ENCODE measurements at places on chromosomes 4 and X.

- peak; percentile 60 for DNase-seq
Measured at GRCh38 chr4:150010525-150011126, 67.6 kb upstream of the DCLK2 start.

DNA sequence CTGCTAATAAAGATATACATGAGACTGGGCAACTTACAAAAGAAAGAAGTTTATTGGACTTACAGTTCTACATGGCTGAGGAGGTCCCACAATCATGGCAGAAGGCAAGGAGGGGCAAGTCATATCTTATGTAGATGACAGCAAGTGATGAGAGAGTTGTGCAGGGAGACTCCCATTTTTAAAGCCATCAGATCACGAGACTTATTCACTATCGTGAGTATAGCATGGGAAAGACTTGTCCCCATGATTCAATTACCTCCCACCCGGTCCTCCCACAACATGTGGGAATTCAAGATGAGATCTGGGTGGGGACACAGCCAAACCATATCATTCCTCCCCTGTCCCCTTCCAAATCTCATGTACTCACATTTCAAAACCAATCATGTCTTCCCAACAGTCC lies 50.9 kb upstream of the GRID2 start:
- no peak for DNase-seq

DNA sequence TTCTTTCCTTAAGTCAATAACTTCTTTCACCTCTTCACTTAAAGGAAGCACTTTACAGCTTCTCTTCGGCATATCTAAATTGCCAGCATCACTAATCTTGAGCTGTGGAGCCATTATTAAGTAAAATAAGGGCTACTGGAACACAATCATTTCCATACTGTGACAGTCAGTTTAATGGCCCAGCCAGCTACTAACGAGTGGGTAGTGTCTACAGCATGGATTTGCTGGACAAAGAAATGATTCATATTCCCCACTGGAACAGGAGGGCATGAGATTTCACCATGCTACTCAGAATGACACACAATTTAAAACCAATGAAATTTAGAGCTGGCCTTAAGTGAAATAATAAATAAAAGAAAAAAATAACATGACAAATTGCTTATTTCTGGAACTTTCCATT lies 72.1 kb downstream of the DDIT4L start:
- DNase-seq: no peak

DNA sequence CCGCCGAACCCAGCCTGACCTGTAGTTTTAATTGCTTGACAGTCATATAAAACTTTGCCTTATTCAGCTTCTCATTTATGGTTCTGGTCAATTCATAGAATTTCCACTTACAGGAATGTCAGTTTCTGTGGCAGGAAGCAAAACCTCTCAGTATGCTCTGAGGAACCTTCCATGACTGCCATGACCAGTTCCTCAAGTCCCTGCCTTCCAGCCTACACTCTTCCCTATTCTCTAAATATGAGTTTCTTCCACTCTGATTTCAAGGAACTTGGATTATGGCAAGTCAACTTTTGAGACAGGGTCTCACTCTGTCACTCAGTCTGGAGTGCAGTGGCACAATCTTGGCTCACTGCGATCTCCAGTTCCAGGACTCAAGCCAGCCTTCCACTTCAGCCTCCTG lies 26.0 kb upstream of the NSUN7 start:
- DNase-seq: no peak

- no peak for DNase-seq
Measured at GRCh38 chrX:32280489-32280888, 930.9 kb downstream of the DMD start.

DNA sequence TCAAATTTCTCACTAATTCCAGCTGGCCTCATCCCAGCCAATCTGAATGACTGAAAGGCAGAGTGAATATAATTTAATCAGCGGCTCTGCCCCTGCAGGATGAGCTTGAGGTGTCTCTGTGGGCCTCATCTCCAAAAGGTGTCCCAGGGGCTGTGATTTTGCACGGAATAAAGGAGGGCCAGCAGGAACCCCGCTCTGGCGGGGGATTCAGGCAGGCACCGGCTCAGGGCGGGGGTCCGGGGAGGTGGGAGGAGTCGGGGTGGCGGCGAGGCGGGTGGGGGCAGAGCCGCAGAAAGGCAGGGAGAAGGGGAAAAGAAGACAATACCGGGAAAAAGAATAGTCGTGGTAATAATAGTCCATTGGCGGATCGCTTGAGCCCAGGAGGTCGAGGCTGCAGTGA lies 16.0 kb upstream of the ERCC6L start:
- no peak for DNase-seq

- DNase-seq: no peak
Measured at GRCh38 chrX:24789047-24789446, 95.3 kb downstream of the POLA1 start.

DNA sequence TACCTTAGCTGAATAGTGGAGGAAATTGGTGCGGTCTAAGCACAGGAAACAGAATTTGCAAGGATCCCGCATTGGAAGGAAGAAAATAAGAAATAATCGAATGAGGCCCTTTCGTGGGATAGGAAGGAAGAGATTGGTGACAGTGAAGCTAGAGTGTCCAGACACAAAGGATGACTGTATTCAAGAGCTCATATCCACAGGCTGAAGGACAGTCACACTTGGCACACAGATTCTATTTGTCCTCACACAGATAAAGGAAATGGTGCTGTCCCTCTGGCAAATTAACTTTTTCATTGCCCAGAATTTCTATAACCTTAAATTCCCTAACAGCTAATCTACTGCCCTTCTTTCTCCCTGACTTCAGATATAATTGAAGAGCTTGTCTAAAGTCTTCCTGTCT lies 2188.9 kb upstream of the TENM3 start:
- DNase-seq: no peak

DNA sequence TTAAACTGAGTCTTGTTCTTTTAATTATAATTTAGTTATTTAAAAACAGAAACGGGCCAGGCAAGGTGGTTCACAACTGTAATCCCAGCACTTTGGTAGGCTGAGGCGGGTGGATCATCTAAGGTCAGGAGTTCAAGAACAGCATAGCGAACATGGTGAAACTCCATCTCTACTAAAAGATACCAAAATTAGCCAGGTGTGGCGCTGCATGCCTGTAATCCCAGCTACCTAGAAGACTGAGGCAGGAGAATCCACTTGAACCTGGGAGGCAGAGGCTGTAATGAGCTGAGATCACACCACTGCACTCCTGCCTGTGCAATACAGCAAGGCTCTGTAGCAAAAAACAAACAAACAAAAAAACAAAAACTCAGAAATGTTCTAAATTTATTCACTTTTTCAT lies 852.9 kb downstream of the TECRL start:
- DNase-seq: no peak

- DNase-seq: no peak
Measured at GRCh38 chr4:55358668-55359067, 12.6 kb downstream of the SRD5A3 start.

DNA sequence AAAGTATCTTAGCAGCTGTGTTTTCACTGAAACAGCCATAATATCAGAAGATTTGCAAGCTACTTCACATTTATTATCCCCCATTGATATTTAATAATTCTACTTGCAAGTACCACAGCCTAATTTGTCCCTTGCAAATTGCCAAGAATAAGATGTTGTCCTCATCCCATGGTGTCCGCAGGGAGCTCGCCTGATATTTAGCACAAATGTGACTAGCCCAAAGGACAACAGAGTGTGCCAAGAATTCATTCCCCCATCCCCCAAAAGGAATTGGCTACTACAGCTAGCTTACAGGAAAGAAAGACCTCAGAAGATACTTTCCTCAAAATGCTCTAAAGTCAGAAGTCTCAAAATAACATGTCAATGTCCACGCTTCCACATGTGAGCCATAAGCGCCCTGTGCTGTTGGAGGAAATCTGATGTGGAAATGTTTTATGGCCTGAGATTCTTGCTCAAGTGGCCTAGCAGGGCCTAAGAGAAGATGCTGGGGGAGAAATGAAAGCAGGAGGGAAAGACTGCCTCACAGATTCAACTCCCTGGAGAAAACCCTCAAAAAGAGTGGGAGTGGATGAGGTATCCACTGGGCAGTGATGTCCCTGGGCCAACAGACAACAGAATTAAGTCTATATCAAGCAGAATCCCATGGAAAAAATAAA lies 111.4 kb downstream of the SH3KBP1 start:
- no peak for DNase-seq

- no peak for DNase-seq
Measured at GRCh38 chrX:134664202-134664601, 5.9 kb upstream of the PLAC1 start.

DNA sequence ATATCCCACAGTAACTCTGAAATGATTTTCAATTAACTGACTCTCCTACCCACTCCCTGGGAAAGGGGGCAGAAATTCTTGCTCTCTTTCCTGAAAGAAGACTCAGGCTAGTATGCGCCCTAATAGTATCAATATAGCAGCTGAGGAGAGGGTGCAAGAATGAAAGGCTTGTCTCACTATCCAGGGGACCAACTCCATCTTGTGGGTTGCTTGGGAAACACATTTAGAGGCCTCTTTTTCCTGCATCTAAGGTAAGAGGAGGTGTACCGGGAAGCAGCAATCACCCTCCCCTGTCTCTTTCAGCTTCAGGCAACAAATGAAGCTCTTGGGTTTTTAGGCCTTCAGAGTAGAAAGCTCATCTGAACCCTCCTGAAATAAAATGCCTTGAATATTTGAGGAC lies 11.3 kb downstream of the TMEM255A start:
- DNase-seq: no peak

DNA sequence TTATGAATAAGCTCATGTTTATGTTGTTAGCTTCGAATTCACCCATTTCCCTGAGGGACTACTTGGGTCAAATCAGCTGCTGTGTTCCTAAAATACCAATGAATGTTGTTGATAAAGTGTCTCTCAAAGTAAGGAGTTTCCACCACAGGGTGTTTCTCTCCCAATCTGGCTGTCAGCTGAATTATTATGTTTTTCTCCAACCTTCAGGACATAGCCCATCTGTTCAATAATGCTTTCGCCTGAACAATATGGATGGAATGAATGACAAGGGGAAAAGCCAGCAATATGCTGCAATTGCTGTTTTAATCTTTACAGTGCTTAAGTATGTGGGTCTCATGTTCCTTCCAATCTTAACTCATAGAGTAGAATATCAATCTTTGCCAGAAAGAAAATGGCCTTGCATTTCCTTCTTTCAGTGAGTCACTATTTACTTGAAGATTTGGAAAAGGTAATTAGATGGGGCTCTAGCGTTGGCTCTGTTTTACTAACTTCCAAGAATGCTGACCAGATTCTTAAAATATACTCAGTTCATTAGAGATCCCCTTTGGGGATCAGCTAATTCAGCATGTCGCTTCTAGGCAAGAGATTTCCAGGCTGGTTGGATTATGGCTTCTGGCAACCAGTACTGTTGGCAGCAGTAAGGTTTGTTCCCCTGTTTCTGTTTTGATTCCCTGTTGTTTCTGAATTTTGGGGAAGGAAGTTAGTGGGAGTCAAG lies 410.5 kb downstream of the PPP3CA start:
- no peak for DNase-seq

DNA sequence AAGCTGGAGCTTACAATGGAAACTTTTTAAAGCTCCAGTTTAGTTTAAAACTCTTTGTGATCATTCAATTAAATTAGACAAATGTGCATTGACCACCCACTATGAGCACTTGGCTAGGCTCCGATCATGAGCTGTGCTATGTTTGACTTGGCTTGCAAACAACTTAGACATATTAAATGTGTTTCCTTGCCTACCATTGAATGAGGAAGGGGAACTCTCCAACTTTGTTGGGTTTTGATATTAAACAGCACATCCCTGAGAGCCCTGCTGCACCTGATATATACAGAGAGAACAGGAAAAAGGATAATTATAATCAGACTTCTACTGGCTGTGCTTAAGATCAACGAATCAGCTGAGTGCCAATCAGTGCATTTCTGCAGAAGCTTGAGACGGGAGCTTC lies 71.4 kb upstream of the ADGRL3 start:
- DNase-seq: no peak

- no peak for DNase-seq
Measured at GRCh38 chr4:172698256-172698655, 470.4 kb upstream of the GALNT7 start.

- DNase-seq: no peak
Measured at GRCh38 chrX:110132450-110133114, 129.7 kb downstream of the TMEM164 start.

DNA sequence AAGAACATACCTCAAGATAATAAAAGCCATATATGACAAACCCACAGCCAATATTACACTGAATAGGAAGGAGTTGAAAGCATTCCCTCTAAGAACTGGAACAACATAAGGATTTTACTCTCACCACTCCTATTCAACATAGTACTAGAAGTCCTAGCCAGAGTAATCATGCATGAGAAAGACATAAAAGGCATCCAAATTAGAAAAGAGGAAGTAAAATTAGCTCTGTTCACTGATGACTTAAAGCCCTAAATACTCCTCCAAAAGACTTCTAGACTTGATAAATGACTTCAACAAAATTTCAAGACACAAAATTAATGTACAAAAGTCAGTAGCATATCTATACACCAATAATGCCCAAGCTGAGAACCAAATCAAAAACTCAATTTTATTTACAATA lies 235.7 kb downstream of the NKX6-1 start:
- DNase-seq: no peak

DNA sequence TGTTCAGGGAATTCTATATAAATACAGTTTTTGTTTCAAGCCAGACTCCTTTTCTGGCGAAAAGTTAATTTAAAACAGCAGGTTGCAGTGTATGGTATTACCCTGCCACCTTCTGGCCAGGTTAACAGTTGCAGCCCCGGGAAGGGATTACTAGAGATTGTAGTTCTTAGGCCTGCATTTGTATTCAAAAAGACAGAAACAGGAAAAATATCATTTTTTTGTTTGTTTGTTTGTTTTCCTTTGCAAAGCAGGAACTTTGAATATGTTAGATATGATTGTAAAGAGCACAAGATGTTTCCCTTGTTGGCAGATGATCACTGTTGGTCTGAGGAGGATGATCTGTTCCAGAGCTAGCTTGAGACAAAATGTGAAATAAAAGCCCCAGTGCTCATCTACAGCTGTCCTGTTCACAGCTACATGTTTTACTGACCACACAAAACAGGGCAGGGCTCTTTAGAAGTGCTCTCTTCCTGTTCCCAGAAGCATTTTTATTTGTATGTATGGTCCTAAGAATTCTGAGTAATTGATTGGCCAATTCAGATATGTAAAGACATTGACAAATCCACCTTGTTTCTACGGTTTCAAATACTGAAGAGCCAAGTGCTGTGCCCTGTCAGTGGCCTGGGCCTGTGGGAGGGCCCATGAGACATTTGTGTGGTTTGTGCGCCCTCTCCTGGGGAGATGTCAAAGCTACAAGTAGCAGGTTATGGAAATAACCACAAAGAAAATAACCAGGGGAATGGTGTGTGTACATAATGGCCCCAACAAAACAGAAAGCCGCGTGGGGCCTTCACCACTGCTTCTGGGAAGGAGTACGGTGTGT lies 57.9 kb downstream of the CLDN22 start:
- peak; percentile 48 for DNase-seq

Data from B cell (primary cell).